GM03348 (cell line): ENCODE measurements at places on chromosomes 1 and 21.

DNA sequence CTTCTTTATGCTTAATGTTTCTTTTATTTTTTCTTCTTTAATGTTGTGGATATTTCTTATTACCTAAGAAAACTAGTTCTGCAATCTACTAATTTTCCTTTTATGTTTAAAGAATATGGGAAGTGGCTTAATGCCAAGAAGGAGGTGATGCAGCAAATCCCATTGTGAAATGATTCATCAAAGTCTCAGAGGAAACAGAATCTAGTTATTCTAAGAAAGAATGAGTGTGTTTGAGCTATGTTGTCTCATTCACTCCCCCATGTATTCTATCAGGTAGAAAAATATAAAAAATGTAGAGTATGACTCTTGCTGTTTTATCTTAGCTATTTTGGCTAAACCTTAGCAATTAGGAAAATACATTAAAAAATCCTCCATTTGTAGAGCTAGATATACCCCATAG is 659.9 kb upstream of the RGS18 start:
- no peak for DNase-seq

DNA sequence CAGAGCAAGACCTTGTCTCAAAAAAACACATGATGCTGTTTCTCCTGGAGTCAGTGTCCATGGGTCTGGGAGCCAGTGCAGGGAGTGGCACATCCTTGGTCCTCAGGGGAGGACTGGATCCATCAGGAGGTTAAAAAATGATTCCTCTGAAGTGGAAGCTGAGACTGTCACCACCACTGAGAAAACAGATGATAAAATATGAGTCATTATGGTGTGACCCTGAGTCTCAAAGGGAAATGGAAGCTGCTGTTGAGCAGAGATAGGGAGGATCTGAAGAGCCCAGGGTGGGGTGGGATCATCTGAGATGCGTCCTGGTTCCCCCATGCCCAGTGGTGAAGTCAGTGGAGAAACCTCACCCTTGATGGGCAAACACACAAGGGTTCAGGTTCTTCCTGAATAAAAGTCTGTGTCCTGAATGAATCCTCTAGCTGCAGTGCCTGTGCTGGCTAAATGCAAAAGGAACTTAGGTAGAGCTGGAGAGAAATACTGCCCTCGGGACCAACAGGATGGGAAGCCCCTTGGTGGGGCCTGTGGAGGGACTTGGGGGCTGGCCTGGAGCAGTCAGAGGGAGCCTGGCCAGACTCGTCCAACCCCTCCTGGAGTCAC is 61.6 kb upstream of the TENT5B start:
- peak; percentile 26 for DNase-seq

GRCh38 chr1:36835696-36836095 is 198.6 kb downstream of the GRIK3 start:
- no peak for DNase-seq

GRCh38 chr1:29488086-29488793 is 251.9 kb downstream of the PTPRU start:
- DNase-seq, result no peak

DNA sequence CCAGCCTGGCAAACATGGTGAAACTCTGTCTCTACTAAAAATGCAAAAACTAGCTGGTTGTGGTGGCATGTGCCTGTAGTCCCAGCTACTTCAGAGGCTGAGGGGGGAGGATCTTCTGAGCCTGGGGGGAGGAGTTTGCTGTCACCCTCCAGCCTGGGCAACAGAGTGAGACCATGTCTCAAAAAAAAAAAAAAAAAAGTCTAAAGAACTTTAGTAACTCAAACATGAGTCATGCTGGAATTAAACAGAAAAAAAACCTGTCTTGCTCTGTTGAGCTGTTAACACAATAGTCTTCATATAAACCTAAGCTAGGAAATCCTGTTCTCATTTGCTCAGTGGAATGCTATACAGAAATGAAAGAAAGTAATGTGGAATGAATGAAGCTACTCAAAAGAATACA is 16.7 kb upstream of the DISP1 start:
- DNase-seq, result peak; percentile 27

DNA sequence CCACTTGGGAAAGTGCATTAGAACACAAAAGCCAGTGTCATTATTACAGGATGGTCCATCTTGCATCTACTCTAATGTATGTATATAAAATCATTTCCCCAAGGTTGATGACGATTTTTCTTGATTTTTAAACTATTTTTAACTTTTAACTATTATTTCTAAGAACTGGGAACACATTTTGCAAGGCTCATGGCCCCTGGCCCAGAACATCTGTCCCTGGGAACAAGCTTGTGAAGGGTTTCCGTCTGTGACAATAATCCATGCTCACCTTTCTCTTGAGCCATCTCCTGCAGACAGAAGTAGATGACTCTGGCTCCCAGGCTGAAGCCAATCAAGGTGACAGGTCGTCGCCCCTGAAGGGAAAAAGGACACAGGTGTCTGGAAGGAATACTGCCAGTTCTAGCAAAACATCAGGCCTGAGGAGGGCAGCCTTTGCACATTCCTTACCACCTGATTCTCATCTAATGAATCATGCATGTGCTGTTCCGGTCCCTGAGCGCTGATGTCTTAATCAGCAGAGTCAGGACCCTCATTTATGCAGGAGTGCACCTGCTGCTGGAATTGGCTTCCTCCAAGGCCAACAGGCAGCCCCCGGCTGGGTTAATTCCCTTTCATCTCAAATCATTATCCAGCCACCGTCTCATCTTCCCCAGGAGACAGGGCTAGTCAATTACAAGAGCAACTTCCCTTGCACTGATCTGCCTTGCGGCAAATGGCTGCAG is 62.5 kb downstream of the TMCO4 start:
- DNase-seq, result peak; percentile 18

- no peak for DNase-seq
Observed at GRCh38 chr1:232900818-232901217, 49.6 kb upstream of the NTPCR start.

DNA sequence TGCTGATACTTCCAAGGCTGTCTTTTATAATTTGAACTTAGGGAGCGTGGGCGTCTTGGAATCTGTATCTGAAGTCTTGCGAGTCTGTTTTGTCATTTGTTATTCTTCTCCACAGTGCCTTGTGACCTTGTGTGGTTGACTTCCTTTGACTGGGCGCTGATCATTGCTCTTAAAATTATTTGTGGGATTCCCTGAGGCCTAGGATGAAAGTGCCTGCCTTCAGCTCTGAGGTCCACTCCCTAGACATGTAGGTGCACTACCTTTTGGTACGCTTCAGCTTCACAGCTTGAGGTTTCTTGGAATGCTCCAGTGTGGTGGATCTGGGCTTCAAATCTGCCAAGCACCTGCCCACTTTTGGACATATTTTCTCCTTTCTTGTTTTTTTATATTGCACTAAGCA is 50.2 kb upstream of the IGSF5 start:
- no peak for DNase-seq

GRCh38 chr1:33180911-33181890 is 642 bp downstream of the TRIM62 start:
- peak; percentile 74 for DNase-seq

DNA sequence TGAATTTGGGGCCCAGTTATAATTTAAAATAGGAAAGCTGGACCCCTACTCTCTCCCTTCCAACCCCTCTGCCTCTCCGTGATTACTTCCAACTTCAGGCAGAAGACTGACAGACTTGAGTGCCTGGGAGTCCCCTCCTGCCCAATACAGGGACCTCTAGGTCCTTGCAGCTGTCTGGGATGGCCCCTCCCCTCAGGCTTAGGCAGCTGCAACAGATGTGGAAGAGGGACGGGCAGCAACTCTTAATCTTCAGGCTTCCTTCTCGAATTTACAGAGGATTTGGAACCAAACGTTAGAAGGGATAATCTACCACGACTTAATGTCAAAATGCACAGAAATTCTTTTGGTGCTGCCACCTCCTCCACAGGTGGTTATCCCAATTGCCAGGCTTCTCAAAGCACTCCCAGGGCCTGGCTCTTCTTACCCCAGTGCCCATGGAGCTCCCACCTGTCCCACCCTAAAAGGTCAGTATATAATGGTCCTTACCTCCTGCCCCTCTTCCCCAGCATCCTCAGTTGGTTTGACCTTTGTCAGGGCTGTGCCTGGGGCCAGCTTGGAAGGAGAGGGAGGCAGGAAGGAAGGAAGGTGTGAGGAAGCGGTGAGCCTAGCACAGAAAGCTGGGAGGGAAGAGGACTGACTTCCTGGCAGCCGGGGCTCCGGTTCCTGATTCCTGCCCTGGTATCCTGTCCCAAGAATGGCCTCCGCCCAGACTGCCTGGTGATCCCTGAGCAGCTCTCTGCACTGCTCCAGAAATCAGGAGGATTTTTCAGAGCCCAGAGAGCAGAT is 2.8 kb downstream of the PEA15 start:
- DNase-seq, result no peak

- no peak for DNase-seq
Observed at GRCh38 chr1:245804696-245805095, 649.9 kb downstream of the KIF26B start.

DNA sequence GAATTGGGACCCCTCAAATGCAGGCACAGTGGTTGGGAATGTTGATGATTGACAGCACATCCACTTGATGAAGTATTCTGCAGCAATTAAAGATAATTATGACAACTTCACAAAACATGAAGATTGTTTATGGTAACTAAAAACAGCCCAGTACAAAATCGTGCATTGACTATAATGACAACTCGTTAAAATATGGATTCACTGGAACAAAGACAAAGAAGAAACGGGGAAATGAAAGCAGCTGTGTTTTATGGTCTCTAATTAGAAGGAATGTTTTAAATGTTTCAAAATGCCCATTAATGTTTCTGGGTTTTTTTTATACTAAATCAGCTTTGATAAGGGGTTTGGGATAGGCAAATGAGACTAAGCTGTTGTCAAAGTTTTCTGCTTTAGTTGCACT is 36.1 kb downstream of the NIPAL3 start:
- no peak for DNase-seq
